ENCODE measurements at places on chromosomes 11 and 22.

DNA sequence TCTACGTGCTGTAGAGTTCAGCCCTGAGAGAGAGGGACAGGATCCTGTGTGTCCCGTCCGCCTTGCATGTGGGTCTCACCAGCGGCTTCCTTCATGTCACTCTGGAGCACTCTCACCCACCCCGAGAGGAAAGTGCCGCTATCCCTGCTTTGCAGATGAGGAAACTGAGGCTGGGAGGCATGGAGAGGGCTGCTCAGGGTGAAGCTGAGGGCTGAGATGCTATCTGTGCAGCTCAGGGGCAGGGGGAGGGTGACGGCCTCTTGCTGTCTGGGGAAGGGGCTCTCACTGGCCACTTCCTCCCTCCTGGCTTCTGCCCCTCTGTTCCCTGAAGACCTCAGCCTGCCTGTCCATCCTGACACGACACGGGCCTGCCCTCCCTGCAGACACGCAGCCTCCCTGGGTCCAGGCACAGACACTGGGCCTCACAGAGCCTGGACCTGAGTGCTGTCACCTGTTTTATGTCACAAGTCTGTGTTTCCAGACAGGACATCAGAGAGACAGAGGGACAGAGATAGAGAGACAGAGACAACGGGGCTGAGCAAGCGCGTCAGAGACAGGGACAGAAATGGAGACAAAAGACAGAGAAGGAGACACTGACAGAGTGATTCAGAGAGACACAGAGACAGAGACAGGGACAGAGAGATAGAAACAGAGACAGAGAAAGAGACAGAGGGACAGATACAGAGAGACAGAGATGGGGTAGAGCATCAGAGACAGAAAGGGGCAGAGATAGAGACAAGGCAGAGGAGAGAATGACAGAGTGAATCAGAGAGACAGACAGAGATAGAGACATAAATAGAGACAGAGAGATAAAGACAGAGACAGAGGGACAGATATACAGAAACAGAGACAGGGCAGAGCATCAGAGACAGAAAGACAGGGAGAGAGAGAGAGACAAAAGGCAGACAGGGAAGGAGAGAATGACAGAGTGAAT is 53.1 kb downstream of the MCM5 start:
- DNase-seq, result no peak

- DNase-seq, result no peak
Observed at GRCh38 chr11:117888139-117888566, 11.7 kb upstream of the FXYD6 start.

GRCh38 chr11:2651054-2651617 is 48.7 kb downstream of the KCNQ1OT1 start:
- no peak for DNase-seq

GRCh38 chr22:37274380-37274862 is 7.9 kb upstream of the CYTH4 start:
- DNase-seq, result peak; percentile 56

DNA sequence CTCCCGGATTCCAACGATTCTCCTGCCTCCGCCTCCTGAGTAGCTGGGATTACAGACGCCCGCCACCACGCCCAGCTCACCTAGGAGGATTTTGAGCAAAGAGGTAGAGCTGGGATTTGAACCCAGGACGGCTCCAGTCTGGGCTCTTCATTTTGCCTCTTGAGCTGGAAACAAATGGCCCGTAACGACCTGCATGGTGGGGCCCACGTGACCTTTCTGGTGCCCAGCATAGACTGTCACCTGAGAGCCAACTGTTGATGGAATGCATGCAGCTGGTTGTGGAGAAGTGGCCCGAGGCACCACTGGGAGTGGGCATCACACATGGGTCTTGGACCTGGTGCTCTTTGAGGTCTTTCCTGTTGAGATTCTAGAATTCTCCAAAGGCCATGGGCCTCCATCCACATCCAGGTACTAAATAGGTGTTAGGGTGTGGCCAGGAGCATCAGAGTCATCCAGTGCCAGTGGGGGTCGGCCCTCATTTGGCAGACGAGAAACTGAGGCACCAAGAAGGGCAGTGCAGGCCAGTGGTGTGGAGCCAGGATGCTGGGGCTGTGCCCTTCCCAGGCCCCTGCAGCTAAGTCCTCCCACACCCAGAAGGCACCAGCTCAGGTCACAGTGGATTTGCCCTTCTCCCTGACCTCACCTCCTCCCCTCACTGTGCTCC is 3.9 kb downstream of the ATF4 start:
- no peak for DNase-seq

- DNase-seq, result no peak
Observed at GRCh38 chr11:114447444-114447843, 8.2 kb downstream of the REXO2 start.

Measured in GDM1 (cell line).